Body of pancreas (tissue), 4 donors: ENCODE measurements at places on chromosomes 12 and 14. TPM values are rescaled to one million over a fixed set of nuclear protein-coding genes. Genes with fewer than 3 reads are reported as not detected.

SERPINA12 gene
- not detected for total RNA-seq

GLT8D2 gene
- 6.0 TPM for total RNA-seq

KRT82 gene
- not detected for total RNA-seq

ACSM4 gene
- not detected for total RNA-seq

ANO6 gene
- total RNA-seq = 24.4 TPM

SLC4A8 gene
- total RNA-seq = 1.6 TPM

OSBPL8 gene
- total RNA-seq = 41.2 TPM

SLCO1B1 gene
- total RNA-seq = not detected

UTP20 gene
- 7.9 TPM for total RNA-seq

LIMA1 gene
- 48.8 TPM for total RNA-seq

PTPN6 gene
- total RNA-seq = 19.4 TPM

TRIM9 gene
- total RNA-seq = 9.2 TPM

SLC24A4 gene
- total RNA-seq = not detected

ETFBKMT gene
- 2.9 TPM for total RNA-seq

B4GALNT3 gene
- 9.3 TPM for total RNA-seq

PLXNC1 gene
- 3.9 TPM for total RNA-seq

PLEKHG7 gene
- total RNA-seq = 1.6 TPM

CIROP gene
- not detected for total RNA-seq

ZDHHC22 gene
- total RNA-seq = not detected

AMHR2 gene
- total RNA-seq = 10.6 TPM

ENO2 gene
- total RNA-seq = 4.4 TPM

NELL2 gene
- not detected for total RNA-seq

CLMN gene
- total RNA-seq = 53.7 TPM

CDKN1B gene
- 11.9 TPM for total RNA-seq

RPS29 gene
- total RNA-seq = 1,265 TPM

MYO1A gene
- not detected for total RNA-seq

SPIC gene
- not detected for total RNA-seq

KRT78 gene
- not detected for total RNA-seq

KRT72 gene
- not detected for total RNA-seq

ZFYVE21 gene
- total RNA-seq = 82.4 TPM

RNFT2 gene
- total RNA-seq = 1.6 TPM

KRT85 gene
- total RNA-seq = not detected

ANKRD33 gene
- not detected for total RNA-seq

OR4K13 gene
- total RNA-seq = not detected

SP1 gene
- 16.8 TPM for total RNA-seq

CLEC4E gene
- 0.33 TPM for total RNA-seq

SNRPF gene
- total RNA-seq = 7.6 TPM

KIF26A gene
- 17.1 TPM for total RNA-seq

RND1 gene
- not detected for total RNA-seq

KERA gene
- not detected for total RNA-seq

GPR65 gene
- total RNA-seq = 1.3 TPM

ASPG gene
- total RNA-seq = 0.99 TPM

PDE3A gene
- 20.5 TPM for total RNA-seq

JPH4 gene
- 0.52 TPM for total RNA-seq

CCDC63 gene
- not detected for total RNA-seq

HOXC4 gene
- not detected for total RNA-seq

ACAD10 gene
- total RNA-seq = 20.8 TPM

HOXC12 gene
- total RNA-seq = not detected

ATXN2 gene
- 37.1 TPM for total RNA-seq

CIDEB gene
- 19.1 TPM for total RNA-seq

CCDC175 gene
- not detected for total RNA-seq

KLRC1 gene
- 0.52 TPM for total RNA-seq

KLRC3 gene
- total RNA-seq = not detected
